ENCODE measurements at places on chromosomes 6 and 20.

GRCh38 chr6:148855744-148856143 lies 108.9 kb downstream of the UST start:
- no peak for DNase-seq

DNA sequence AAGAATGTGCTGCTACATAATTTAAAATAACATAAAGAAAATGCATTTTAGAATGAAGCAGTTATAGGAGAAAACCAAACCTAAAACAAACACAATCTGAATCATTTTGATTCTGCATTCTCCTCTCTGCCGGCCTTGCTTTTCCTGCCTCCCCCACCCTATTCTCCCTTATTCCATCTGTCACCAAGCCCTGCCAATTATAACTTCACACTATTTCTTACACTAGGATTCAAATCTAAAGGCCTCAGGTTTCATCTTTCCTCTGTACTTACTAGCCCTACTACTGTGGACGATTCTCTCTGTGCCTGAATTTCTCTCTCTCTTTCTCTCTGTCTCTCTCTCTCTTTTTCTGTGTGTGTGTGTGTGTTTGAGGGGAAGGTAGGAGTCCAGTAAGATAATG lies 18.7 kb upstream of the PRIM2 start:
- no peak for DNase-seq

GRCh38 chr20:34621383-34622367 lies 55.2 kb downstream of the PIGU start:
- no peak for DNase-seq

- no peak for DNase-seq
These were observed 313.6 kb downstream of the CDC5L start for GRCh38 chr6:44701038-44701636.

DNA sequence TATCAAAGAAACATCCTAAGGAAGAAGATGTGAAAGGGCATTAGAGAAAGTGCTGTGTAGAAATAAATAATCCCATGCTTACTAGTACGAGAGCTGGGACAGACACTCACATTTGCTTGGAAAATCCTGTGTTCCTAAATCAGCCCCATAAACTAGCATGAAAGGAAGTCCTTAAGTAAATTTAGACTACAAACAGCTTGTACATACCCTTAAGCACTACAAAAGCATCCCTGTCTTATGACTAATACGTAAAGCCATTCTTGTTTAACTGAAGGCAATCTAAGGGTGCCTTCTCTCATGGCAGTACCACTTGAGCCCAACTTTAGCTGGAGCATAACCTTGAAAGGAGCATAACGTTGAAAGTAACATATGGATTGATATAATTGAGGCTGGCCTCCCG lies 15.4 kb upstream of the FOXQ1 start:
- no peak for DNase-seq

DNA sequence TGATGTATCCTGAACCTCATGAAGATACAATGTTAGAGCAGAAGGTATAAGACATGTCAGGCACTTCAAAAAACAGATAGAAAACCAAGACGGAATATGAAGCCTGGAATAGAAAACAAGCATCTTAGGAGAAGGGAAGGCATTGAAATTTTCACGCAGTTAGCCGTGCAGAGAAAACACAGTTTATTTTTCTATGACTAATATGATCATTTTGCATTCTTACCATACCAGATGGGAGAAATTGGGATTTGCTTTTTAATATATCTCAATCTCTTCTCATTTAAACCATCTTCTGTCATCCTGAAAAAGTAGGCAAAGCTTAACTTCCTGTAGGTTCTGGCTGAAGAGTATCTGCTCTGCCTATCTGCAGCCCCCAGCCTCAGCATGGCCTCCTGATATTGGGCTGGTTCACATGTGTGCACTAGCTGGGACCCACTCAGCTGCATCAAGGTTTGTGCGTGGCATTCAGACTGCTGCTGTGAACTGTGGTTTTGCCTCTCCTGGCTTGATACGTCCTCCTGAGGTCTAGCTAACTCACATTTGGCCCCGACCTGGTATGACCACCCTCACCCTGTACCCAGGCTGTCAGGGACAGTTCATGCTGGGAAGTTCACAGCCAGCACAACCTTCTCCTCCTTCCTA lies 392.5 kb upstream of the SASH1 start:
- no peak for DNase-seq

DNA sequence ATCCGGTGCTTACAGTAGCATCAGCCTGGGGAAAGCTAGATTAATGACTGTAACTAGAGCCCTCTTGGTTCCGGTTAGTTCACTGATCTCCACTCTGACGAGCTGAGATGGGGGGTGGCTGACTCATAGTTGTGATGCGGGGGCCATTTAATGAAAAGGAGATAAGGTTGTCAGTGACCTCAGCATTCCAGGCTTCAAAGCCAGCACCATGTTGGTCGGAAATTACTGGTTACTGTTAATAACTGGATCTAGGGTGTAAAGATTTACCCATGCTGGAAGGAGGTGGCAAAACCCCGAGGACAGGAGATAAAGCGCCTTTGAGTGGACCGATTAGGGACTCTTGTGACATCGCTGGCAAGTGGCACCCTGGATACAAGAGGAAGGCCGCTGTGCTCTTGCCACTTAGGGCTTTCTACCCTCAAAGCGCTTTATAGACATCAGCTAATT lies 21.1 kb downstream of the FOXC1 start:
- DNase-seq, result no peak
